ENCODE measurements at places on chromosomes 1 and 21. TPM values are rescaled to one million over a fixed set of nuclear protein-coding genes. Genes with fewer than 3 reads are reported as not detected.
A peak's percentile ranks its signal among the peaks of the same experiment; 100 is the strongest.

DNA sequence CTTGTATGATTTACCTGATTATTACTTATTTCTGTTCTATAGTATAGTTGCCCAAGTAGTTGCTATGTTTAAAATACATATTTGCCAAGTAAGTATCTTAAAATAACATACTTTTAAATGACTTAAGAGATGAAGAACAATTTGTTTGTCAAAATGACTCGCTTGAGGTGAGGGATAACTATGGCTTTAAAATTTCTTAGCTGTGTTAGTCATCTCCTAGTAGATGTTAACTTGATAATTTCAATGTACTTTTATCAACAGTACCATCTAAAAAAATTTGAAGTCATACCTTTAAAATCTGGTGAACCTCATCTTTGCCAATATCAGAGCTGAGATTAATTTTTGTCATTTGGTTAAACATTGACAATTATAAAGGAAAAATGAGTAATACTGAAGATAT lies 37.7 kb downstream of the ODR4 start:
- no peak for DNase-seq

Gene CCDC185
- not detected for polyA plus RNA-seq

DNA sequence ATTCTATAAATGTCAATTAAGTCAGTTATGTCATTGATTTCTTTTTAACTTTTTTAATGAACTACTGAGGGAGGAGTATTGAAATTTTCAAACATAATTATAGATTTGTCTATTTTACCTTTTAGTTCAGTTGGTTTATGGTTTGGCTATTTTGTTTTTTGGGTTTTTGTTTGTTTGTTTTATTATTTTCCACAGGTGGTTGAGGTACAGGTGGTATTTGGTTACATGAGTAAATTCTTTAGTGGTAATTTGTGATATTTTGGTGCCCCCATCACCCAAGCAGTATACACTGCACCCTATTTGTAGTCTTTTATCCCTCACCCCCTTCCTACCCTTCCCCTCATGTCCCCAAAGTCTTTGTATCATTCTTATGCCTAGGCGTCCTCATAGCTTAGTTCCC lies 9.5 kb downstream of the TDRD5 start:
- no peak for DNase-seq

Gene CFAP45
- 0.30 TPM for polyA plus RNA-seq

Gene KLHL12
- polyA plus RNA-seq, result 25.9 TPM

Gene C1orf167
- polyA plus RNA-seq, result 0.15 TPM

DNA sequence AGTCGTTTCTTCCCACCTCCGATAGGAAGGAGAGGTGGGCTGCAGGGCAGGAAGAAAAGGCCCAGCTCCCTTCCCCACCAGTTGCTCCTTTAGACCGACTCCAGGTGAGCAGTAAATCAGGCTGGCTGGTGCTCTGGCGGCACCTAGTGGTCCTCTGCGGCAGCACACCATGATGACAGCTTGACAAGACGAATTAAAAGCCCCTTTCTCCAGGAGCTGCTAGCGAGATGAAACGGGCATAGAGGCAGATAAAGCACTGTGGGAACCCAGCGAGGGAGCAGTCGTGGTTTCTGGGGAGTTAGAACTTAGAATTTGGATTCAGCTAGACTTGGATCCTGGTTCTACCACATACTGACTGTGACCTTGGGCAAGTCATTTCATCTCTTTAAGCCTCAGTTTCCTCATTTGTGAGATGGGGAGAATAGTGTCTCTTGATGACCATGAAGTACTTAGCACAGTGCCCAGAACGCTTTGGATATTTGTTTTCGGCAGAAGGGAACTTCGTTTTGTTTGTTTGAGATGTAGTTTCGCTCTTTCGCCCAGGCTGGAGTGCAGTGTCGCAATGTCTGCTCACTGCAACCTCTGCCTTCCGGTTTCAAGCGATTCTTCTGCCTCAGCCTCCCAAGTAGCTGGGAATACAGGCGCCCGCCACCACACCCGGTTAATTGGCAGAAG lies 21.8 kb upstream of the COL9A2 start:
- peak; percentile 76 for DNase-seq

Gene SPRR3
- not detected for polyA plus RNA-seq

- DNase-seq, result peak; percentile 53
Measured at GRCh38 chr1:154497026-154497806, 4.8 kb upstream of the TDRD10 start.

DNA sequence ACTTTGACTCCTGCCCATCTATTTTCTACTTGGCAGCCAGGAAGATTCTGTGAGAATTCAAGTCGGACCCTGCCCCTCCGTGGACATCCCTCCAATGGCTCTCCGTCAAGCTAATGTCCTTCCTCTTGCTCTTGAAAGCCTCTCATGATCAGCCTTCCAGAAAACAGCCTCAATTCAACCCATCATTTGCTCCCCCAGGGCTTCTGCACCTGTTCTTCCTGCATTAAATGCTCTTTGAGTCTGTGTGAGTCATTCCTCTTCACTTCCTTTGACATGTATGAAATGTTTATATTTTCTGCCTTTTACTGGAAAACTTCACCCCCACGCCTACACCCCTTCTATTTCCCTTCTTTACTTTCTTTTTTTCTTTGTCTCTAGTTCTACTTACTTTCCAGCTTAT lies 734.1 kb upstream of the ZP4 start:
- no peak for DNase-seq

Gene SMG7
- 48.0 TPM for polyA plus RNA-seq

- DNase-seq, result no peak
Measured at GRCh38 chr21:41597227-41597626, 89.3 kb upstream of the TMPRSS2 start.

GRCh38 chr1:57621776-57622175 lies 197.9 kb upstream of the DAB1 start:
- DNase-seq, result no peak

Gene BMP8B
- polyA plus RNA-seq, result 8.1 TPM

DNA sequence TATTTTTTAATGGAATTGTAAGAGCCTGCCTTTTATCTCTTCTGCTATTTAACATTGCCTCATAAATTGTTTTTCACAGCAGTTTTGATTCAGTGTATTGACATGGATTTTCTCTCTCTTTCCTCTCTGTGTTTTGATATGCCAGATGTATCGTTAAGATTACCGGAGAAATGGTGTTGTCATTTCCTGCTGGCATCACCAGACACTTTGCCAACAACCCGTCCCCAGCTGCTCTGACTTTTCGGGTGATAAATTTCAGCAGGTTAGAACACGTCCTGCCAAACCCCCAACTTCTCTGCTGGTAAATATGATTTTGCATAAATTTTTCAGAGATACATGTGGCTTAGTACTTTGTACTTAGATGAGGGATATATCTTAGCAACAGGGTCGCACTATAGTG lies 23.1 kb upstream of the DYNLT5 start:
- no peak for DNase-seq

Gene CDC20
- 20.7 TPM for polyA plus RNA-seq

Gene KCNA3
- 0.37 TPM for polyA plus RNA-seq
